NCI-H774 (cell line): ENCODE measurements at places on chromosomes 2 and 18.

- no peak for DNase-seq
Observed at GRCh38 chr2:24919506-24920097, 435 bp downstream of the ADCY3 start.

DNA sequence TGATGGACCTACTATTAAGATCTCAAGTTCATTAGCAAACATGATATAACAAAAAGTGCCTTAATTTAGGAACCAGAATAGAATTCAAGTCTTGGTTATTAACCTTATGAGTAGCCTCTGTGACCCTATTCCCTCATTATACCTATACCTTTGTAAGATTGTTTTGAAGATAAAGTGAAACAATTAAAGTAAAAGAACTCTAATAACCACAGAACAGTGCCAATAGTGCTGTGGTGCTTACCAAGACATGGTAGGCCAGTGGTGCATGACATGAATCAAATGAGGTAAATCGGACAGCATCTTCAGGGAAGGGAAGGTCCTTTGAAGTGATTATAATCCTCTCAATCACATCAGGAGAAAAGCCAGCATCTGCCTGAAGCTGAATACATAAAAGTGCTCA lies 36.4 kb downstream of the METTL4 start:
- DNase-seq: no peak

DNA sequence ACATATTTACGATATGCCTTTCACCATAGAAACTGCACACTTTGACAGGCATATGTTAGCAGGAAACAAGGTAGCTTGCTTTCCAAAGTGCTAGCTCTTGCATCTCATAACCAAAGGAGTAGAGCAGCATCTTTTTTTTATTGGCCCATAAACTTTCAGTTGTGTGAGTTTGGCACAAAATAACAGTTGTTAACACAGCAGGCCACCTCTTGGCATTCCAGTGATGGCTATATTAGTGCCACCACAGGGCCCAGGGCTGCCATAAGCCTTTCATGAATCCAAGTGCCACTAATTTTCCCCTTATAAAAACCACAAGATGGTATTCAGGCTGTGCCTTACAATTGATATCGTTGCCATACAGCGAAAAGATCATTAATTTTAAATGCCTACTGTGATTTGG lies 40.3 kb upstream of the KLF7 start:
- no peak for DNase-seq

- DNase-seq: no peak
Observed at GRCh38 chr18:13269013-13269280, 50.4 kb downstream of the LDLRAD4 start.

DNA sequence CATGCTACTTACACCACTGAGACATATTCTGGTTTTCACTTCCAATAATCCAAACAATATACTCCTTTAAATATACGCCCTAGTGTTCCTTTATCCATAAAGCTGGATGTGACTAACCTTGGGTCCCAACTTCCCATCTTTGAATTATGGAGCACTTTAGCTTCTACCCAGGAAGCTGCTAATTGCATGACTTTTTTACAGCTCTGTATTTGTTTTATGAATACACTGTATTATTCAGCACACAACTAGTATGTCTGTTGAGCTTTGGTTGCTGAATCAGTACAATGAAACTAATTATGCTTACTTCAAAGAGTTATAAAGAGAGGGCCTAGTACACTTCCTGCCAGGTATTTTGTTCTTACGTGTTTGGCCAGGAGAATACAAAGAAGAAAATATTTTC lies 118.5 kb downstream of the BAZ2B start:
- peak; percentile 36 for DNase-seq

- DNase-seq: no peak
Observed at GRCh38 chr2:174286172-174286571, 37.8 kb upstream of the OLA1 start.

- DNase-seq: no peak
Observed at GRCh38 chr2:224973112-224974016, 68.9 kb downstream of the DOCK10 start.

DNA sequence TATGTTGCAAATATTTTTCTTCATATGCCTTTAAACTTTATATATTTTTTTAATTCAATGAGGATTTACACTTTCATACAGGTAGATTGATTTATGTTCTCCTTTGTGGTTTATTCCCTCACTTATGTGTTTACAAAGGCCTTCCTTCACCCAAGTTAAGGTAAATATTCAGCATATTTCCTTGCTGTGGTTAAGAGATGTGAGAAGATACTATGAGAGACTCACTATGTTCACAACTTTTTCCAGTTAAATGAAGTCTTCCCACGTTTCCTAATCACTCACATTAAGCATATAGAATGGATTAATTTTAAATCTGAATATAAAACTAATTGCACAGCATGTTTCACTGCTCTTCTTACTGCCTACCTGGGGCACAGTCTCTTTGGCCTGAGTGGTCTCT lies 597 bp downstream of the PECR start:
- DNase-seq: no peak

GRCh38 chr2:112239862-112240261 lies 15.0 kb downstream of the ZC3H8 start:
- no peak for DNase-seq

GRCh38 chr18:59466980-59467379 lies 107.9 kb upstream of the LMAN1 start:
- no peak for DNase-seq

- DNase-seq: peak; percentile 62
Observed at GRCh38 chr2:234556848-234557573, 60.1 kb upstream of the ARL4C start.

DNA sequence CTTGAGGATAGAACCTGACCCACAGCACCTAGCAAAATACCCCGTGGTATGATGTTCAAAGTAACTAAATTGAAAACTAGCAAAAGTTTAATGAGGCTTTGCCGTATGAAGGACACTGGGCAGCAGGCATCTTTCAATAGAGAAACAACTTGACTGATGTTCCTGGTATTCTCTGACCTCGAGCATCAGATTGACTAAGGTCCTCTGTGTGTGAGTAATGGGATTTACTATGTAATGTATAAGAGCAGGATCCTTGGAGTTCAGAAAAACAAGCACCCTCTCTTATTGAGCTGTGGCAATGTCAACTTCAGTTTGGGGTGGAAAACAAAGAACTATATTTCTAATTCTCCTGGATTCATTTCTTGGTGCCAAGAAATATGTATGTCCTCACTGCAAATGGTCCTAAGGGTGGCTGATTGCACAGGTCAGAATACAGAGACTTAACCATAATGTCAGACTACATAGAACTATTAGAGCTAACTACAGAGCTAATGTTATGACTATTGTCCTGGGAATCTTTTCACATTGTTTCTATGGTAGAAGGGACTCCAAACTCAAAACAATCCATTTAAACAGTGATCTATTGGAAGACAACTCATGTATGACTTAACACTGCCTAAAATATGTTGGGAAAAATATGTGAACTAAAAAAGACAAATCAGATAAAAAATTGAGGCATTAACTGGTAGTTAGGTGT lies 4.4 kb downstream of the TNFAIP6 start:
- no peak for DNase-seq

DNA sequence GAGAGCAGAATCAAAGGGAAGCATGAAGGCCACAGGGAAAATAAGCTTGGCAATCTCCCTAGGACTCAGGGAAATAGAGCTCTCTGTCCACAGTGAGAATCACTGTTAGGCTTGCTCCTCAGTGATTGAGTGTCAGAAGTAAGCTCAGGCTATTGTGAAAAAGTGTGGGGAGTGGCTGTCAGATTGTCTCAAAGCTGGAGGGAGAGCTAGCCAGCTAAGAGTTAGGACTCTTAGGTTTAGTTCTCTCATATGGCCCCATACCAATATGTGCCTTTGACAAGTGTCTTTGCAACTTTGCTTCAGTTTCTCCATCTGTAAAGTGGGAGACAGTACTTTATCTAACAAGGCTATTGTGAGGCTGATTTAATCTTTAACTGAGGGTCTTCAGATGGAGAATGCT lies 17.2 kb downstream of the EIF4E2 start:
- no peak for DNase-seq

DNA sequence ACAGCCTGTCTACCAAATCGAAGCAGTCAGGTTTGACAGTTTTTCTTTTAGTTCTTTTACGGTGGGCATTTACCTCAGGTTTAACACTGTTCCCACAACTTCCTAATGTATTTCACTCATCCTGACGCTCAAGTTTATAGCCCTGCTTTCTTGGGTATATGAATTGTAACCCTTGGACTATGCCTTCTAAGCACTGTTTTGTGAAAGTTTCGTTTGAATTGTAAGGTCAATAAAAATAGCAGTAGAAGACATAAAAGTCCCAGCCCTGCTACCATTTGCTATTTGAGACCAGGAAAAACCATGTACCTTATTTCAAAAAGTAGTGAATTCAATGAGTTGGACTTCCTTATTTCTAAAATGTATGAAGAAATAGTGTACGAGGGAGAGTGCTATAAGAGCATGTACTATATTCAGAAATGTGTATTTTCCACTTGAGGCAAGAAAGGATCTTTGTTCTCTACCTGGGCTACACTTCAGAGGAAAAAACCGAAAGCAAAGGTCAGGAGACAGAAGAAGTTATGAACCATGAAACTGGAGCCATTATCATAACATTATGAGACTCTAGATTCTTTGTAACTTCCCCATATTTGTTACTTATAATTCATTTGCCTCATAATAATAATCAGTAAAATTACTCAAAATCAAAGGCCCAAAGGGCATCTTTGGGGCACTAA lies 1.9 kb upstream of the ZC3H15 start:
- no peak for DNase-seq

DNA sequence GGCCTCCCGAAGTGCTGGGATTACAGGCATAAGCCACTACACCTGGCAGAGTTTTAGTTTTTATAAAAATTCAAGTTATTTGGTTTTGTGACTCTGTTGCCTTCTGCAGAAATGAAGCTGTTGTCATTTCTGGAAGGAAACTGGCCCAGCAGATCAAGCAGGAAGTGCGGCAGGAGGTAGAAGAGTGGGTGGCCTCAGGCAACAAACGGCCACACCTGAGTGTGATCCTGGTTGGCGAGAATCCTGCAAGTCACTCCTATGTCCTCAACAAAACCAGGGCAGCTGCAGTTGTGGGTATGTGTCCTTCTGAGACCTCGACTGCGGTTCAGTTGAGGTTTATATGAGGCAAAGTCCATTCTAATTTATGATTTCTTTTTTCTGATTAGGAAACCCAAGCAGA lies 7.2 kb downstream of the MTHFD2 start:
- no peak for DNase-seq

- DNase-seq: no peak
Observed at GRCh38 chr2:220835583-220835982, 736.5 kb downstream of the EPHA4 start.

GRCh38 chr2:163878718-163879117 lies 142.9 kb upstream of the FIGN start:
- no peak for DNase-seq

DNA sequence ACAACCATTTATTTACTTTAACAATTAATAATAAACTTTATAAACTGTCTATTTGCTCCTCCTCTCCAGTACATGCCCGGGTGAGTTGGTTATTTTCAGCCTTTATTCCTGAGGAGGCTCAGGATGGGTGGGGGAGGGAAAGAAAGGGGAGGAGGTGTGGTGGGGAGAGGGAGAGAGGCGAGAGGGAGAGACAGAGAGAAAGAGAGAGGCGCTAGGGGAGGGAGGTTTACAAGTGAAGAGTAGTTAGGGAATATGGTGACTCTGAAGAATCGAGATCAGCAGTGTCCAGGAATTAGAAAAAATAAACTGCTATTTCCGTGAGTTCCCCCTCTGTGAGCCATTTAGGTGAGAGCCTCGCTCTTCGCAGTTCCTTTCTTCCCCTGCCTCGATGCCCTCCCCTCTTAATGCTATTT lies 138.9 kb downstream of the MEIS1 start:
- DNase-seq: peak; percentile 51

DNA sequence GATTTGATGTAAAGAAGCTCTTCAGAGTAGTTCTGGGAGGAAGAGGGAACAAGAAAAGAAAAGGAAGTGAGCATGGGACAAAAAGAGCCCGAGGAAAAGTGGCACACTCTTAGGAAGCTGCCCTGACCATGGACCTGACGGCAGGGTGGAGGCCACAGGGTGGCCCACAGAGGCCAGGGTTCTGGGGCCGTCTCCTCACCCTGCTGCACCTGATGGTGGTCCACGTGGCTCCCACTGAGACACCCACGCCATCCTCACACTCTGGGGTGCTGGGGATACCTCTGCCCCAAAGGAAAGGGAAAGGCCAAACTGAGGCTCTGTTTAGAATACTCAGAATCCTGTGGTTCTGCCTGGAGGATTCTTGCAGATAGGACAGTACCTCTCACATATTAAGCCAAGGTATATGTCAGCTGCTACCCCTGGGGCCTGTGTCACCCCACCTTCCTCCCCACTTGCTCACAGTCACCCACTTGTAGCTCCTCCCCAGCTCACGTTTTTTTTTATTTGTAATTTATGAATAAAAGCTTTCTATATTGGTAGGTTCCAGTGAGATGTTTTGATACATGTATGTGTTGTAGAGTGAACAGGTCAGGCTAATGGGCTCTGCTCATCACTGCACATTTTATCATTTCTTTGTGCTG lies 171.1 kb downstream of the LDLRAD4 start:
- no peak for DNase-seq

DNA sequence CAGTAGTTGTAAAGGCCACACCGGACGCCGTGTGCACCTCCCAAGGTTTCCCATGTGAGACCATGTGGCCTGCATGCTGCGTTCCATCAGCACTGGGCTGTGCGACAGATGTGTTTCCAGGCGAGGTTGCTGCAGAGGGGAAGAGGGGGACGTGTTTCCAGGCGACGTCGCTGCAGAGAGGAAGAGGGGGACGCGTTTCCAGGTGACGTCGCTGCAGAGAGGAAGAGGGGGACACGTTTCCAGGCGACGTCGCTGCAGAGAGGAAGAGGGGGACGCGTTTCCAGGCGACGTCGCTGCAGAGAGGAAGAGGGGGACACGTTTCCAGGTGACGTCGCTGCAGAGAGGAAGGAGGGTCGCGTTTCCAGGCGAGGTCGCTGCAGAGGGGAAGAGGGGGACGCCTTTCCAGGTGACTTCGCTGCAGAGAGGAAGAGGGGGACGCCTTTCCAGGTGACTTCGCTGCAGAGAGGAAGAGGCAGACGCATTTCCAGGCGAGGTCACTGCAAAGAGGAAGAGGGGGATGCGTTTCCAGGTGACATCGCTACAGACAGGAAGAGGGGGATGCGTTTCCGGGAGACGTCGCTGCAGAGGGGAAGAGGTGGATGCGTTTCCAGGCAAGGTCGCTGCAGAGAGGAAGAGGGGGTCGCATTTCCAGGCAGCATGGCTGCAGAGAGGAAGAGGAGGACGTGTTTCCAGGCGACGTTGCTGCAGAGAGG lies 24.5 kb downstream of the NFATC1 start:
- no peak for DNase-seq

GRCh38 chr2:231258701-231259100 lies 60.3 kb downstream of the ARMC9 start:
- no peak for DNase-seq

- peak; percentile 72 for DNase-seq
Observed at GRCh38 chr2:237590272-237591140, at the start of gene RAB17. TSS of gene RAB17 (minus strand) at chr2:237590734. CDS start at chr2:237586154, 4,580 bp downstream.

GRCh38 chr18:51639541-51639940 lies 442.1 kb upstream of the MEX3C start:
- no peak for DNase-seq
